ENCODE measurements at places on chromosomes 3 and 15.

DNA sequence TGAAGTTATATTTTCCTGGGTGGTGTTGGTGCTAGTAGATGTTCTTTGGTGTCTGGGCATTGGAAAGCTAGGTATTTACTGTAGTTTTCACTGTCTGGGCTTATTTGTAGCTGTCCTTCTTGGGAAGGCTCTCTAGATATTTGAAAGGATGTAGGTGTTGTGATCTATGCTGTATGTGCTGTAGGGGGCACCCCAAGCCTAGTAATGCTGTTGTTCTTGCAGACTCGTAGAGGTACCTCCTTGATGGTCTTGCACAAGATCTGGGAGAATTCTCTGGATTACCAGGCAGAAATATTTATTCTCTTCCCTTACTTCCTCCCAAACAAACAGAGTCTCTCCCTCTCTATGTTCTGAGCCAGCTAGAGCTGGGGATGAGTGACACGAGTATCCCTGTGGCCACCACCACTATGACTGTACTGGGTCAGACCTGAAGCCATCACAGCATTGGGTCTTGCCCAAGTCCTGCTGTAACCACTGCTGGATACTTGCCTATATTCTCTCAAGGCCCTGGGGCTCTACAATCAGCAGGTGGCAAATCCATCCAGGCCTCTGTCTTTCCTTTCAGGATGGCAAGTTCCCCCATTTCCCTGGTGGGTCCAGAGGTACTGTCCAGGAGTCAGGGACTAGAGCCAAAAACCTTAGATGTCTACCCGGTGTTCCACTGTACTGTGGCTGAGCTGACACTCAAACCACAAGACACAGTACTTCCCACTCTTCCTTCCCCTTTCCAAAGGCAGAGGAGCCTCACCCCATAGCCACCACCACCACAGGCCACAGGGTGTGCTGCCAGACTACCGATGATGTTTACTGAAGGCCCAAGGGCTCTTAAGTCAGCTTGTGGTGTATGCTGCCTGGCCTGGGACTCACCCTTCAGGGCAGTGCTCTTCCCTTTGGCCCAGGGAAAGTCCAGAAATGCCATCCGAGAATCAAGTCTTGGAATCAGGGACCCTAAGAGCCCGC is 195.2 kb upstream of the DPPA4 start:
- no peak for DNase-seq

- no peak for DNase-seq
These were observed 101.7 kb upstream of the TP63 start for GRCh38 chr3:189529468-189529867.

DNA sequence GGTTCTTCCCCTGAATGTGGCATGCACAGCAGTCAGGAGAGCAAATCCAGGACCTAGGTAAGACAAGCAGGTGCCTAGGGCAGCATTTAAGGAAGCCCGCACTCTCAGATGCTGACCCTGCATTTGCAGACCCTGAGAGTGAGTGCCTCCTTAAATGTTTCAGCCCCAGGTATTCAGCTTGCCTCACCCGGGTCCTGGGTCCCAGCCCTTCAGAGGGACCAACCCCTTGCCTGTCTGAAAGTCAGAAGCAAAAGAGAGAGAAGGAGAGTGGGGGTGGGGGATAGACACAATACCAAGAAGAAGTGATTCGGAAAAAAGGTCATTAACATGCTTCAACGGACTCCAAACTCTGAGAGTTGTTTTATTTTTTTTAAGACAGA is 75.0 kb downstream of the MEGF11 start:
- DNase-seq = no peak

DNA sequence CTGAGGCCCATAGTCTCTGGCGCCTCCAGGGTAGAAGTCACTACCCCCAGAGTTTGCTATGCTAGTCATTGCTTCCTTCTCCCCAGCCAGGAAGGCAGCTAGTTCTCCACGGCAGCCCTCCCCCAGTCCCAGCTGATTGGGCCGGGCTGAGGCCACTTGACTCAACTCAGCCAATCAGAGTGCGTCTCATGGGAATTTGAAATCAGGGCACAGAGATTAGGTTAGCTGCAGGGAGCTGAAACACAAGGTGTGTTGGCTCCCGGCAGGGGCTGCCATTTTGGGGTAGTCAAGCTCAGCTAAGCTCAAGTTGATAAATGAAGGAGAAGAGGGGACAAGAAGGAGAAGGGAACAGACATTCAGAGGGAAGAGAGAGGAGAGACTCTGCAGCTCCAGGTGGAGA is 32.8 kb downstream of the LINGO1 start:
- DNase-seq = peak; percentile 38

- no peak for DNase-seq
These were observed 42.1 kb downstream of the CDCP1 start for GRCh38 chr3:45103753-45104714.
